Stimulated activated CD8-positive, alpha-beta memory T cell treated with anti-CD3 and anti-CD28 coated beads, Interleukin-7, amount 100 ng/mL, for 1 hour (primary cell): ENCODE measurements at places on chromosomes 7 and 10.

GRCh38 chr10:100724531-100725027, 20.8 kb upstream of the PAX2 start:
- no peak for DNase-seq

DNA sequence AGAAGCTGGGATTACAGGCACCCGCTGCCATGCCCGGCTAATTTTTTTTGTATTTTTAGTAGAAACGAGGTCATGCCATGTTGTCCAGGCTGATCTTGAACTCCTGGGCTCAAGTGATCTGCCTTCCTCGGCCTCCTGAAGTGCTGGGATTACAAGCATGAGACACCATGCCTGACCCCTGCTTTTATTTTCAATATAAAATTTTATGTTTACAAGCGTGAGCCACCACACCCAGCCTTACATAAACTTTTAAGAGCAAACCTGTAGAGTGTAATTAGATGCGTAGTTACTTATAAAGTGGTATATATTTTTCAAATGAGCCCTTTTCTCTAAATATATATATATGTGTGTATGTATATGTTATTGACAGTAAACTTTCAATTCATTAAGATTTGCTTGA, 8.7 kb downstream of the CNNM2 start:
- DNase-seq = no peak

DNA sequence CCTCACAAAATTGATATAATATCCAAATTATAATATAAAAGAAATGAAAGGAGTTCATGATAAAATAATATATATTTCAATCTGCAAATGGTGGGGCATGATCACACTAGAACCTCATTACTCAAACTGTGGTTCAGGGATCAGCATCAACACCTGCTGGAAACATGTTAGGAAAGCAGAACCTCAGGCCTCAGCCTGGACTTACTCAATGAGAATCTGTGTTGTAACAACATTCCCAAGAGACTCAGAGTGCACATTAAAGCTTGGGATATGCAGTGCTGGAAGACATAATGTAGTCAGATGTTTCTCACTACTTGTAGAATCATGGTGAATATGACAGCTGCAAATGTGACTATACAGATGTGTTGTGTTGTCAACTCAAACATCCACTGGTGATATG, 81.7 kb upstream of the ITPRID1 start:
- no peak for DNase-seq

GRCh38 chr10:59227136-59227673, 50.8 kb downstream of the PHYHIPL start:
- DNase-seq = no peak

GRCh38 chr10:6487920-6488319, 92.2 kb downstream of the PRKCQ start:
- DNase-seq = no peak

DNA sequence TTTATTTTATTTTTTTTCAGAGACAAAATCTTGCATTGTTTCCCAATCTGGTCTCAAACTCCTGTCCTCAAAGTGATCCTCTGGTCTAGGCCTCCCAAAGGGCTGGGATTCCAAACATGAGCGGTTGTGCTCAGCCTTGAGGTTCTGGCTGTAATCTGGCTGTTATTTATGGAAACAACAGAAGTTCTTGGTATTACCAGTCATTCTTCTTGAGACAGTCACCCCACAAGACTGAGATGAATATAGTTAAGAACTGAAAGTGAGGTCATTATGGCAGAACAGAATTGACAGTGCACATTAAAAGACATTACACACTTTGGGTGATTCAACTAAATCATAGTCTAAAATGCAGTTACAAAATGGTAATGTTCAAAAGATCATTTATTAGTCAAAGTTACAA, 719.5 kb downstream of the ZWINT start:
- no peak for DNase-seq

DNA sequence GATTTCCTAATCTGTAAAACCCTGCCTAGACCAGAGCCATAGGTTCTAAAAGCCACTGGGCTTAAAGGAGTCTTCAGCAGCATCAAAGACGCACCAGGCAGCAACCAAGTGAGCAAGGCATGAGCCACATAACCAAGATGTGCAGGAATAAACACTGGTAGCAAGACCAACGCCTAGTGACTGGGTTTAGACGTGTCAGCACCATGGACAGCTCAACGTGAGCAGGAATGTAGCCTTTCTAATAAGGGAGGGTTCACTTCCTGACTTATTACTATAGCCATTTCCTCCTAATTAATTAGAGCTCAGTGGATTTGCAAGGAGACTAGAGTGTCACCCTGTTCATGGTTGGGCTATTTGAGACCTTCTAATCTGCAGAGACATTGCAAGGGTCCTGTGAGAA, 223.7 kb downstream of the LHFPL3 start:
- no peak for DNase-seq

DNA sequence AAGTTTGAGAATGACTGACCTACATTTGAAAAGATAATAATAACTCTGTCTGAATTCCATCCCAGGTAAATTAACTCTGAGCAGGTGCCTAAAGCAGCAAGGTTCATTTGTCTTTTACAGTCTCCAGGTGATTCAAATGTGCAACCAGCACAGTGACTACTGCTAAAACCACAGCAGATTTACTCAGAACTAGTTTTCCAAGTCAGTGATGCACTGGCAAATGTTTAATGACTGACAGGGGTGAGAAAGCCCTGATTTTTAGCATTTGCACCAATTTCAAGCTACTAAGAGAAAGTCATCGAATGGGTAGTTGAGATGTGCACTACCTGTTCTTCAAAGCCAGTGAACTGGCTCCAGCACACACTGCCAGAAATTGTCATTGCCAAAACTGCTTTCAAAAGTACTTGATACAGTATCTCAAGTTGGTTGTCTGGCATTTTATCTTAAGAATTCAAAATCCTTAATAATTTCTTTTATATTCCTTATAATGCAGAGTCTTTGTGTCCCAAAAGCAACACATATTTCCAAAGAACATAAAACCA, 60.3 kb downstream of the ATOH7 start:
- no peak for DNase-seq

DNA sequence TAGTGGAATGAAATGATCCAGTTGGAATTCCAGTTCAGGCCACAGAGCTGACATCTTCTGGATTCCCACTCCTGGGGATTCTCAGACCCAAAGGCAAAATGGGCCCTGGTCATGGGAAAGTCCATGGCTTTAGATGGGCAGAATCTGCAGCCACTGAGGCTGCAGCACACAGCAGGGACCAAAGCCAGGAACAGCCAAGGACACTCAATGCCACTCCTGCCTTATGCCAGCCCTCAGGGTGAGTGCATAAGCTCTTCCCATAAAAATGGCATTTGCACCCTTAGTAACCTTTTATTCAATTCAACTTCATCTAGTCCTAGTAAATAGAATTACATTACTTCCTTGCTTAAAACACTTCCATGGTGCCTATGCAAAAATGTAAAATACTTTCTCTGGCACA, 274.4 kb downstream of the KCNMA1 start:
- DNase-seq = no peak

DNA sequence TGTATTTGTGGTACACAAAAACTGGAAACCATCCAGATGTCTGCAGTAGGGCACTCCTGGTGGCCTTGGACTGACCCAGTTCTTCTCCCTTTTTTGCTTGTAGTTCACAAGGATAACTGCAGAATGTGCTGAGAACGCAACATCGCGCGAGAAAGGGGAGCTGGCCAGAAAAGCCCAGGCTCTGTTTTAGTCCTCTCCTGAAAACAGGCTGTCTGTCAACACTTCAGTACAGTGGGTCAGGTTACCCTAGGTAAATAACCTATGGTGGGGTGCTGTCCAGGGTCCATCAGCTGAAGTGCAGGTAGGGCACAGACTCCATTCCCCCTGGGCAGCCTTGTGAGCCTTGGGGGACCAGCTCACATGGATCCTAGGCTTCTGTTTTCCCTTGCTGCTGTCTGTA, 495.8 kb downstream of the MDFIC start:
- DNase-seq = no peak

GRCh38 chr10:58016614-58017013, 251.1 kb downstream of the IPMK start:
- no peak for DNase-seq
